ENCODE measurements at places on chromosomes 16 and 17. TPM values are rescaled to one million over a fixed set of nuclear protein-coding genes. Genes with fewer than 3 reads are reported as not detected.
A peak's percentile ranks its signal among the peaks of the same experiment; 100 is the strongest.

DNA sequence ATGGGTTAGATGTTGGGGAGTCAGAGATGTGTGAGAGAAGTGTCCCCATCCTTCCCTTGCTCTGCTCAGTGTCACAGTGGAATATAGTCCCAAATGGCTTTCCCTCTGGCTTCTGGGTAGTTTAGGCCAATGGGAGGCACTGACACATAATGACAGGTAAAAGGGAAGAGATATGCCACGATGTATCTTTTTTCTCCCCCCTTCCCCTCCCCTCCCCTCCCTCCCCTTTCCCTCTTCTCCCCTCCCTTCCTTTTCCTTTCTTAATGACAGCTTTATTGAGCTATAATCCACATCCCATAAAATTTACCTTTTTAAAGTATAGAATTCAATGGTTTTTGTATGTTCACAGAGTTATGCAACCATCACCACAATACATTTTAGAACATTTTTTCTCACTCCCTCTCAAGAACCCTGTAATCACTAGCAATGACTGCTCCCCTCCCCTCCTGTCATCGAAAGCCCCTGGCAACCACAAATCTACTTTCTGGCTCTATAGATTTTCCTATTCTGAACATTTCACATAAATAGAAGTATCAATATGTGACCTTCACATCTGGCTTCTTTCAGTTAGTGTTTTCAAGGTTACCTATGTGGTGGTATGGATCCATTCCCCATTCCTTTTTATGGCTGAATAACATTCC is 617 bp upstream of the CCR7 start:
- no peaks in the 10 kb centered on the region for H3K36me3 ChIP-seq
- H3K4me3 ChIP-seq: no peak overlapping the region
- DNase-seq: no peak
- peaks cover 36% of the 10 kb centered on the region for H3K27me3 ChIP-seq
- H3K27ac ChIP-seq: no peak overlapping the region
- H3K4me1 ChIP-seq: no peaks in the 10 kb centered on the region

TAC4 gene
- total RNA-seq: not detected

DNA sequence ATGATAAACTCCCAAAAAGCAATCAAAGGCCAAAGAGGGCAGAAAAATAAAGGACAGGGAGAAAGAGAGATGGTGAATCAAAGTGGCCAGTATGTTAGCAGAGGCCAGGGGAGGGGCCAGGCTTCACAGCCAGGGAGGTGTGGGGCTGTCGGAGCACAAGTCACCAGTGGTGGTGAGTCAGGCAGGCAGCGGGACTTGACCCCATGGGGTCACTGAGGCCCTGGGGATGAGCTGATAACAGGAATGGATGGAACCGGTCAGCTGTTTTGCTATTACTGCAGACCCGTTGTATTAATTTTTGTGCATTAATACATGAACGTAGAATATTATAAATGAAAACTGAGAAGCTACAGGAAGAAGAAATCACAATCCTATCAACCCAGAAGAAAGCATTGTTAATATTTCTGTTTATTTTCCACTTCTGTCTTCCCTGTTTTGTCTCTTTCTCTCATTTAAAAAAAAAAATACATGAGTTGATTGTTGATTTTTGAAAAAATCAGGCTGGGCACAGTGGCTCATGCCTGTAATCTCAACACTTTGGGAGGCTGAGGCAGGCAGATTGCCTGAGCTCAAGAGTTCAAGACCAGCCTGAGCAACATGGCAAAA is 106.9 kb downstream of the SOCS1 start:
- no peak overlapping the region for H3K27ac ChIP-seq
- DNase-seq: no peak
- H3K4me1 ChIP-seq: peaks cover 19% of the 10 kb centered on the region
- no peak overlapping the region for H3K4me3 ChIP-seq
- peaks cover 16% of the 10 kb centered on the region for H3K27me3 ChIP-seq

GRCh38 chr17:68509141-68510057 is 2.8 kb upstream of the PRKAR1A start:
- no peaks in the 10 kb centered on the region for H3K27me3 ChIP-seq
- H3K4me1 ChIP-seq: peaks cover 28% of the 10 kb centered on the region
- no peak for DNase-seq
- no peak overlapping the region for H3K4me3 ChIP-seq
- no peaks in the 10 kb centered on the region for H3K36me3 ChIP-seq
- peak overlapping the region; percentile 91 for H3K27ac ChIP-seq

DNA sequence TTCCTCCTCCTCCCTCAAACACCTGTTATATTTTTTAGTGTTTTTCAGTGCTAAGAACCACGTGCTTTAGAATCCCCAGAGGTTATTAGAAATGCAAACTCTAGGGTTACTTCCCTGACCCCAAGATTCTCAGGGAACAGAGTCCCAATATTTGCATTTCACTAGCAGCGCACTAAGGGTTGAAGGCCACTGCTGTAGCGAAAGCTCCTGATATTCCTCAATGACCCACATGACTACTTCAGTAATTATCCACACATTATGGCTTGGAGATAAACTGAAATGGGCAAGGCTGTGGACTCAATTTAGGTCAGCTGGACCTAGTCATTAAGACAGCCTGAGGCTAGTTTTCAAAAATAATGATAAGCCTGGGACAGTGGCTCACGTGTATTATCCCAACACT is 78.5 kb upstream of the BCAR1 start:
- H3K27ac ChIP-seq: no peak overlapping the region
- H3K4me1 ChIP-seq: peaks cover 17% of the 10 kb centered on the region
- DNase-seq: no peak
- H3K36me3 ChIP-seq: peaks cover 11% of the 10 kb centered on the region

DNA sequence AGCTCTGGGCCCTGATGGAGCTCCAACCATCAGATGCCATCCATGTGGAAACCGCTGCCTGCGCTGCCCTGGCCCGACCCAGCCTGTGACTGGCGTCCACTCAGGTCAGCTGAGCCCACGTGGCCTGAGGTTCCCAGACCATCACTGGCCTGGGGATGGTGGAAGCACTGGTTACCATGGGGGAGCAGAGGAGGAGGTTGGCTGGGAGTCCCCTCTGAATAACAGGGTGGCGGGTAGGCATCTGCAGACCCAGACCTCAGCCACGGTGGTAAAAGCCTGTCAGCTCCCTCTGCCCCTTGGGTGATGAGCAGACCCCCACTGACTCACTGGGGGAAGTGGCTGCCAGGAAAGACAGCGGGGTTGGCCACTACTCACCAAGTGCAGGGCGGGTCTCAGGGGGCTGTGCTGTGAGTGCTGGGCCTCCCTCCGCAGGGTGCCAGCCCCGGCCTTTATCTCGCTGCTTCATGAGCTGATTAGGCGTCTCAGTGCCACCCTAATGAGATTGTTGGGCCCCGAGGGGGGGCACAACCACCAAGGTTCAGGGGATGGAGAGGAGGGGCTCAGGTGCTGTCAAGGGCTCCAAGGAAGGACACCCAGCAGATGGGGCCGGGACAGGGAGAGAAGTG is at the start of gene PDE6G:
PDE6G (minus strand) TSS at position 425 of the 626 bp plus-strand sequence. CDS start 3,237 bp downstream, outside the sequence.
- no peaks in the 10 kb centered on the region for H3K27me3 ChIP-seq
- no peak within 1 kb of the TSS for H3K4me3 ChIP-seq
- DNase-seq: no peak
- H3K36me3 ChIP-seq: no peaks in the 10 kb centered on the region

FBXO39 gene
- not detected for total RNA-seq

- H3K4me1 ChIP-seq: no peaks in the 10 kb centered on the region
- H3K27me3 ChIP-seq: peaks cover 4% of the 10 kb centered on the region
- no peak for DNase-seq
- H3K4me3 ChIP-seq: no peak overlapping the region
- H3K36me3 ChIP-seq: no peaks in the 10 kb centered on the region
Measured at GRCh38 chr16:50992350-50993032, 158.6 kb downstream of the SALL1 start.

ARHGAP23 gene
- total RNA-seq: 87.2 TPM

DNA sequence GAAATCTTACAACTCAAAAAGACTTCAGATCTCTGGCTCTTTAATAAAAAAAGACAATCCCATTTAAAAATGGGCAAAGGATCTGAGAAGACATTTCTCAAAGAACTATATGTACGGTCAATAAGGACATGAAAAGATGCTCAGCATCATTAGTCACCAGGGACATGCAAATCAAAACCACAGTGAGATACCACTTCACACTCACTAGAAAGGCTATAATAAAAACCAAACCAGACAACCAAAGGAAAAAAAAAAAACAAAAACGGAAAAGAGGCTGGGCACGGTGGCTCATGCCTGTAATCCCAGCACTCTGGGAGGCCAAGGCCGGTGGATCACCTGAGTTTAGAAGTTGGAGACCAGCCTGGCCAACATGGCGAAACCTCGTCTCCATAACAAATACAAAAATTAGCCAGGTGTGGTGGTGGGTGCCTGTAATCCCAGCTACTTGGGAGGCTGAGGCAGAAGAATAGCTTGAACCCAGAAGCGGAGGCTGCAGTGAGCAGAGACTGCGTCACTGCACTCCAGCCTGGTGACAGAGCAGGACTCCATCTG is 1.7 kb upstream of the NPIPB7 start:
- DNase-seq: no peak
- H3K36me3 ChIP-seq: peaks cover 27% of the 10 kb centered on the region
- no peak overlapping the region for H3K4me3 ChIP-seq
- H3K27ac ChIP-seq: no peak overlapping the region

DNA sequence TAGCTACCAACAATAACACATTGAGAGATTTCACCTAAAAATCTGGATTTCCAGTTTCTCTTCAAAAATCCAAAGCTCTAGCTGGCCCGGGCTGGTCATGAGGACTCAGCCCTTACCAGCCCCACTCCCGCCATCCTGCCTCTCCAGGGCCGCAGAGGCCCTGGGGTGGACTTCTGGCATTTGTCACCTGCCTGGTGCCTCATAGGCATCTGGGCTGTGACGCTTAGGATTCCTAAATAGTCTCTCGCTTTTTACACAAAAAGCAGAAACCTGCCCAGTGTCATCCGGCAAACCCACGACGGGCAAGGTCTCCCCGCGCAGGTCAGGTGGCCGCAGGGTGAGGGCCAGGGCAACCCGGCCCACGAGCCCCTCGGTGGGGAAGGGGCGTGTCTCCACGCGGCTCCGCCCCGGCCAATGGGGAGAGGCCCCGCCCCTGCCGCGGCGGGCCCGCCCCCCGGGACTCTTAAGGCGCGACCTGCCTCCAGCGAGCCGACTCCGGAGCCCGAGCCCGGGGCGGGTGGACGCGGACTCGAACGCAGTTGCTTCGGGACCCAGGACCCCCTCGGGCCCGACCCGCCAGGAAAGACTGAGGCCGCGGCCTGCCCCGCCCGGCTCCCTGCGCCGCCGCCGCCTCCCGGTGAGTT is at the start of gene VASN:
VASN (plus strand) TSS at position 492 of the 644 bp plus-strand sequence. CDS start 9,030 bp downstream, outside the sequence.
- H3K27ac ChIP-seq: peak within 1 kb of the TSS; percentile 92
- H3K27me3 ChIP-seq: no peaks in the 10 kb centered on the region
- peaks cover 35% of the 10 kb centered on the region for H3K4me1 ChIP-seq
- no peaks in the 10 kb centered on the region for H3K36me3 ChIP-seq

- peaks cover 23% of the 10 kb centered on the region for H3K4me1 ChIP-seq
- DNase-seq: no peak
- no peaks in the 10 kb centered on the region for H3K36me3 ChIP-seq
- H3K27me3 ChIP-seq: peaks cover 30% of the 10 kb centered on the region
- H3K4me3 ChIP-seq: peak overlapping the region; percentile 30
Measured at GRCh38 chr17:1181753-1182137, 2.0 kb upstream of the ABR start.

DNA sequence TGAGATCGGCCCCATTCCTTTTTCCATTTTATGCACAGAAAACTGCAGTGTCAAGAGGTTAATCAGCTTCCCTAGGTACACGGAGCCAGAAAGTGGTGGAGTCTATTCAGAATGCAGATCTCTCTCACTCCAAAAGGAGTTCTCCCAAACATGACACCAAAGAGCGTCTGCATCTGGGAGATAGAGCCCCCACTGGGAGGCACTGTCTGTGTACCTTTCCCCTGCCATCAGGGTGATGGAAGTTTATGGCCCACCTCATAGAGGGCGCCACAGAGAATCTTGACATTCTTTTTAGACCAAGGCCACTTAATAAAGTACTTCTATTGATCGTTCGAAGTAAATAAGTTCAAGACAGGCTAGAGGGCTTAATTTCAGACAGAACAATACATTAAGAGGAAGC is 493.7 kb upstream of the ERCC4 start:
- H3K36me3 ChIP-seq: no peaks in the 10 kb centered on the region
- DNase-seq: no peak
- H3K4me3 ChIP-seq: no peak overlapping the region
- H3K27ac ChIP-seq: no peak overlapping the region

OR1A1 gene
- total RNA-seq: not detected

DNA sequence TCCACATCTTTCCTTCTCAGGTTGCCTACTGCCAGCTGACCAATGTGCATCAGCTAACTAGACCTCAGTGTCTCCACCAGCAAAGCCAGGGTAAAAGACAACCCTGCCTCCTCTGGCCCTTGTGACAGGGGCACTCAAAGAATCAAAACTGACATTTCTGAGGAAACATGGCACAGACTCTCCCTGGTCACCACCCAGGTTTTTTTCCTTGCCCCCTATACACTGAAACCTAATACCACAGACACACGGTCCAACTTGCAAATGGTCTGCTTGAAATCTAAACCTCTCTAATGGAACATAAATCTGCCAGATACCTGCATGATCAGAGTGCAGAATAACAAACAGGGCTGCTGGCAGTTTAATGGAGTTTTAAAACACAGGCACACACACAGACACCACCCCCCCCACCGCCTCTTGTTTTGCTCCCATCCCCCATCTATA is 19.5 kb upstream of the CORO6 start:
- no peaks in the 10 kb centered on the region for H3K27me3 ChIP-seq
- no peak for DNase-seq
- peaks cover 35% of the 10 kb centered on the region for H3K4me1 ChIP-seq
- H3K4me3 ChIP-seq: no peak overlapping the region
- peak overlapping the region; percentile 87 for H3K27ac ChIP-seq

DNA sequence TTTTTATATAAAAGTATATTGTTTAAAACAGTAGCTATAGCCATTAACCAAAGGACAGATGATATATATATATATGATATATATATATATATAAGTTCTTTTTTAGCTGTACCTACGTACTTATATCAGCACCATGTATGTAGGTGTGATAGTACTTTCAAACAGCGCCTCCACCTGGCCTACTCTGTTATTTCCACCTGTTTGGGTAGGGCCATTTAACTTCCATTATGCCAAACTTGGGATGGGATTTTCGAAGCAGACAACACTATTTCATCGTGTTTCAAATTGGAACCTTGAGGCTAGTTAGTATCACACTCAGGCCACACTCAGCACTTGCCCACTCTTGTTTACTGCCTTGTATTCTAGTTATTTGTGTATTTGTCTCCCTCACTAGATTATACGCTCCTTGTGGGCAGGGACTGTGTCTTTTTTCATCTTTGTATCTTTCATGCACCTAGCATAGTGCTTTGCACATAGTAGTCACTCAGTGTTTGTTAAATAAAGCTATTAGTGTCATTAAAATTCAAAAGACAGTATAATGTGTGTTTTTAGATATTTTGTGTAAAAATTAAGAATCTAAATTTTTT is 11.8 kb upstream of the CLTC start:
- no peak for DNase-seq
- no peaks in the 10 kb centered on the region for H3K4me1 ChIP-seq
- peaks cover 30% of the 10 kb centered on the region for H3K36me3 ChIP-seq
- H3K27ac ChIP-seq: no peak overlapping the region
- no peaks in the 10 kb centered on the region for H3K27me3 ChIP-seq

MYO15B gene
- total RNA-seq: 281 TPM

WFIKKN2 gene
- total RNA-seq: 0.60 TPM

Measured in mesothelial cell of epicardium (in vitro differentiated cells).